ENCODE measurements at places on chromosomes 7 and 10.

DNA sequence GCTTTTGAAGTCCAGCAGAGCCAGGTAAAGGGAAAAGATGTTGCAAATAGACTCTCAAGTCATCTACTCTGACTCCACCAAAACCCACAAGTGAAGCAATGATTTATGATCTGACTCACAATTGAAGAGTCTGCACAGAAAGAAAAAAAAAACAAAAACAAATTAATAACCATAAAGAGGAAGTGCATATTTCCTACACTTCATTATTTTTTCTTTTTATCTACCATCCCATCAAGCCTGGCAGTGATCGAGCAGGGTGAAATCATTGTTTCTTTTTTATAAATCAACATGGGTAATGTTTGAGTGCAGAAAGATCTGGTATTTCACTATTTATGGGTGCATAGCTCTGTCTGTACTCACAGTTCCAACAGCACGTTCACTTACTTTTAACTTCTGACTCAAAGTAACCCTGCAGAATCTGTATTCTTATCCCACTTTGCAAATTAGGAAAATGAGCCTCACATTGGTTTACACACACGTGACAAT, 829.0 kb downstream of the TNS3 start:
- no peaks in the 10 kb centered on the region for H3K27me3 ChIP-seq
- no peak for DNase-seq
- peaks cover 25% of the 10 kb centered on the region for H3K4me1 ChIP-seq
- no peak overlapping the region for H3K4me3 ChIP-seq
- no peak overlapping the region for H3K27ac ChIP-seq

DNA sequence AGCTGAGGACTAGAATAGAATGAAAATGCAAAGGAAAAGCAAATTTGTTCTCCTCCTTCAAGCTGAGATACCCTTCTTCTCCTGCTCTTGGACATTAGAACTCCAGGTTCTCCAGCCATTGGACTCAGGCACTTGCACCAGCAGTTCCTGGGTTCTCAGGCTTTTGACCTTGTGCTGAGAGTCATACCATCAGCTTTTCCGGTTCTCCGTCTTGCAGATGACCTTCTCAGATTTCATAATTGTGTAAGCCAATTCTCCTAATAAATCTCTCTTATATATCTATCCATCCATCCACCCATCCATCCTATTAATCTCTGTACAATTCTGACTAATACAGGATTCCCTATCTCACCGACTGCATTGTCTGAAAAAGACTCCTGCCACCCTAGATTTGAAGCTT, 108.3 kb downstream of the AHR start:
- no peaks in the 10 kb centered on the region for H3K27me3 ChIP-seq
- no peak overlapping the region for H3K27ac ChIP-seq
- peaks cover 11% of the 10 kb centered on the region for H3K4me1 ChIP-seq
- H3K4me3 ChIP-seq: no peak overlapping the region
- no peak for DNase-seq

GRCh38 chr7:100126239-100126930, 382 bp upstream of the MBLAC1 start:
- no peaks in the 10 kb centered on the region for H3K36me3 ChIP-seq
- peak overlapping the region; percentile 100 for H3K27ac ChIP-seq
- peaks cover 32% of the 10 kb centered on the region for H3K4me1 ChIP-seq
- DNase-seq: no peak
- H3K4me3 ChIP-seq: peak overlapping the region; percentile 100

- H3K27me3 ChIP-seq: no peaks in the 10 kb centered on the region
- no peaks in the 10 kb centered on the region for H3K36me3 ChIP-seq
- no peak overlapping the region for H3K4me3 ChIP-seq
- no peaks in the 10 kb centered on the region for H3K4me1 ChIP-seq
- no peak overlapping the region for H3K27ac ChIP-seq
Observed at GRCh38 chr7:37363536-37364491, 84.8 kb downstream of the ELMO1 start.

Measured in neural crest cell (in vitro differentiated cells).